Gastrocnemius medialis (tissue), 4 donors: ENCODE measurements at places on chromosomes 16 and 17.

DNA sequence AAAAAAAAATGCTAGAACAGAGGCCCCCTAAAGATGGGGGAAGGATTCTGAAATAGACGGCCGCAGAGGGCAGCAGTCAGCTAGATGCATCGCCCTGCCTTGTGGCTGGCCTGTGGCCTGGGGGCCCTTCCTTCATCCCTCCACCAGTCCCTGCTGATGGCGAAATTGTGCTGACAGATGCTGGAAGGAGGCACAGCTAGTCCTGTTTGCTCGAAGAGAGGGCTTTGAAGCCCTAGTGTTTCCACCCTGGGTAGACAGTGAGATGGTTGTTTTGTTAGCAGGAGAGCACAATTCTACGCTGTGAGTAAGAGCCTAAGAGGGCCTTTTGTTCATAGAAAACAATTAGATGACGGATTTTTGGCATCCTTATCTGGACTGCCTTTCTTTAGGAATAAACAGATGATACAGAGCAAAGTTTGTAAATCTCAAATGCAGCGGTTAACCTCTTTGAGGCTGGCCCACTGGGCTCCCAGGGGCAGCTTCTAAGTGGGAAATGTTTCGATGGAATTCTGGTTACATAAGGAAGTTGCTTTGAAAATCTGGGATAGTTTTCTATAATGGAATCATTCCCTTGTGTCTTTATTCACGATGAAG lies 23.0 kb downstream of the VPS35L start:
- no peak for DNase-seq

DNA sequence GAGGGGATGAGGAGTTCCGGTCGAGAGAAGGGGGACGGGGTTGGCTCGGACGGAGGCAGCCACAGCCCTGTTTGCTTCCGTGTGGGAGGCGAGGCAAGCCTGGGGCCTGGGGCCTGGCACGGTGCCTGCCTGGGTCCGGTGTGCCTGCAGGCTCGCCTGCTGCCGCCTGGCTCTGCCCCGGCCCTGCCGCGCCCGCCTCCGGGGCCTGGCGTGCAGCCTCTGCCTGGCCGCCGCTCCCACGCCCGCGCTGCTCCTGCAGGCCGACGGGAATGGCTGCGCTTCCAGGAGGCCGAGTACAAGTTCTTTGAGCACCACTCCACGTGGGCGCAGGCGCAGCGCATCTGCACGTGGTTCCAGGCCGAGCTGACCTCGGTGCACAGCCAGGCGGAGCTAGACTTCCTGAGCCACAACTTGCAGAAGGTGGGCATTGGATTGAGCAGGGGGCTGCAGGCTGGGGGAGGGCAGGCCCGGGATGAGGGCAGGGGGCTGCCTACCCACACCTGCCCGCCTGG lies 53.1 kb downstream of the MRC2 start:
- no peak for DNase-seq

GRCh38 chr16:22948603-22949368 lies 134.8 kb downstream of the HS3ST2 start:
- DNase-seq, result peak; percentile 59

- no peak for DNase-seq
These were observed 274.6 kb upstream of the HSBP1 start for GRCh38 chr16:83533193-83533592.

DNA sequence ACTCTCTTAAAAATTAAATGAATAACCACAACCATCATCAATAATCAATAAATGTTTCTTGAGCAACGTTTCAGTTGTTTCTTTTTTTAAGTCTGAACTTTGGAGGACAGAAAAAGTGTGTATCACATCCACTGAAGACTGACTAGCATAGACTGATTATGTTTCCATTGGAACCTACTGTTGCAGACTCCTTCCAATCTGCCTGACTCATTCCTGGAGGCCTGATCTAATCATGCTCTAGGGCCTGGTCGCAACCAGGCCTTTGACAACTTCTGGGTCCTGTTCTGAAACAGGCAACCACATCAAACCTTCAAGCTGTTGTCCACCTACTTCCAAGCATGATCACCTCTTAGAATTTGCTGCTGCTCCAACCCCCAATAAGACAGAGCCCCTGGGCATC lies 109.2 kb upstream of the NUDT7 start:
- no peak for DNase-seq

- DNase-seq, result no peak
These were observed 15.9 kb upstream of the ARHGAP17 start for GRCh38 chr16:25031132-25031440.

DNA sequence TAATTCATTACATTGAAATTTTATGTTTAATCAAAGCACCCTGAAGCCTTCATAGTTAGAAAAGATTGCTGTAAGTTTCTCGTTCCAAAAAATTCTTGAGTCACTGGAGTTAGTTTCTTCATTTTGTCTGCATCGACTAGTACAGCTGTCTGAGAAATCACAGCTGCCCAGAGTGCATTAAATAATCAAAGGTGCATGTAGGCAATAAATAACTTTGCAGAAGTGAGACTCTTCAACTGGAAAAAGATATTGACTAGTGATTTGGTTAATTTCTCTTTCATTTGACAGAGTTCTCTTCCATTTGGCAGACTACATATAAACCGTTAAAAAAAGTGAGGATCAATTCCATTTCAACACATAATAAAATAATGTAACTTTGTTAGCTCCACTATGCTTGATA lies 234.0 kb downstream of the CNTNAP4 start:
- no peak for DNase-seq

DNA sequence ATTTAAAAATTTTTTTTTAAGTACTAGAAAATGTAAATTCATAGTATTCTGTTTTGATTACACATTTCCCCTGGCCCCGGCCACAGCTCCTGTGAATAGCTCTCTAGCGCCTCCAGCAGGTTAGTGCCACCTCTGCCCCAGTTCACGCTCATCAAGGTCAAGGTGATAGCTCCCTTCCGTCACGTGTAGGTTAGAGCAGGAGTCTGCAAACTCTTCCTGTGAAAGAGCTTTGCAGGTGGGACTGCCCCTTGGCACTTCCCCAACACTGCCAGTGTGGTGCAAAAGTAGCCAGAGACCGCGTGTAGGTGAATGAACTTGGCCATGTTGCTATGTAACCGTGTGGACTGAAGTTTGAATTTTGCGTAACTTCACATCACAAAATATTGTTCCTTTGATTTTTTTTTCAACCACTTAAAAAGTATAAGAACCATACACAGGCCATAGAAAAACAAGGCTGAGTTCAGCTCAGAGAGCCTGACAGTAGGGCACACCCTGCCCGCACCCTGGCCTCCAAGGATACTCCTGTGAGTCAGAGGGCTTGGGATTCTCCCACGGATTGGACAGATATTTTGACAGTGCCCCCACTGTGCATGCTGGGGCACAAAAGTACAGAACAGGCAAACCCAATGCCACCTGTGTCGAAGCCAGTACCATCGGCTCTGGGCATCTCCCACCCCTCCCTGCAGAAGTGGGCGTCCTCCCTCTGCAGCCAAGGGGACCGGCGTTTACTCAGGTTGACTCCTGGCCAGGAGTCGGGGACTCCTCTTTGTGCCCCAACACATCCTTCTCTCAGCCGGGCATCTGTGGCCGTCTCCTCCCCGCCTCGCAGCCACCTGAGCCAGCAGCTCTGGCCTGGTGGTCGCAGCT lies 92.0 kb upstream of the CHMP6 start:
- DNase-seq, result peak; percentile 43

GRCh38 chr16:77171745-77172635 lies 19.0 kb upstream of the MON1B start:
- no peak for DNase-seq

DNA sequence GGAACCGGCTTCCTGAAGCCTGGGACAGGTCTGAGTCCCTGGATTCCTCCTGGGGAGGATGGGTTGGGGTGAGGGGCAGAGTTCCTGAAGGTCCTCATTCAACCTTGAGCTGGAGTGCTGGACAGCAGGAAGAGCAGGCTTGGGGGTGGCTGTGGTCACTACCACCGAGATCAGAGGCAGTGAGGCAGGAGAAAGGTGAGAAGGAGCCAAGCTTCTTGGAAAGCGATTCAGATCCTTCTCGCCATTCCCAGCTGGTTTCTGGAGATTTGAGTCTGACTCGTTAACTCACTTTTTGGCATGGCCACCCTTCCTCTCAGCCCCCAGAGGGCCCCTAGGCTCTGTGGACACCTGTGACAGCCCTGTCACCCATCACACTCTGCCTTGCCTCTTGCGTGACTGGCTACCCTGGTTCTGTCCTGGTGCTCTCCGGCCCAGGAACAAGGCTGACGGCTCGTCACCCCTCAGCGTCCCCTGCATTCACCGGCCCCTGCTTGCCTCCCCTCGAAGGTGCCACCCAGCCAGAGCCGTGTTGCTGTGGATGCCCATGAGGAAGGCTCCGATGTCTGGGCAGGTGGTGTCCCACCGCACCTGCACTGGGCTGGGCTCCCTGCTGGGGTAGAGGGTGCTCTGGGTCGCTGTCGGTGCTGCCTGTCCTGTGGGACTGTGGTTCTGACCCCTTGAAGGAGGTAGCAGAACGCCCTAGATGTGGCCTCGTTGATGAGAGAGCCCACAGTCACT lies 9.7 kb upstream of the TIMP2 start:
- DNase-seq, result no peak
